ENCODE measurements at places on chromosomes 5 and 9.

GRCh38 chr5:180353980-180354452 is 880 bp upstream of the GFPT2 start:
- DNase-seq = no peak

DNA sequence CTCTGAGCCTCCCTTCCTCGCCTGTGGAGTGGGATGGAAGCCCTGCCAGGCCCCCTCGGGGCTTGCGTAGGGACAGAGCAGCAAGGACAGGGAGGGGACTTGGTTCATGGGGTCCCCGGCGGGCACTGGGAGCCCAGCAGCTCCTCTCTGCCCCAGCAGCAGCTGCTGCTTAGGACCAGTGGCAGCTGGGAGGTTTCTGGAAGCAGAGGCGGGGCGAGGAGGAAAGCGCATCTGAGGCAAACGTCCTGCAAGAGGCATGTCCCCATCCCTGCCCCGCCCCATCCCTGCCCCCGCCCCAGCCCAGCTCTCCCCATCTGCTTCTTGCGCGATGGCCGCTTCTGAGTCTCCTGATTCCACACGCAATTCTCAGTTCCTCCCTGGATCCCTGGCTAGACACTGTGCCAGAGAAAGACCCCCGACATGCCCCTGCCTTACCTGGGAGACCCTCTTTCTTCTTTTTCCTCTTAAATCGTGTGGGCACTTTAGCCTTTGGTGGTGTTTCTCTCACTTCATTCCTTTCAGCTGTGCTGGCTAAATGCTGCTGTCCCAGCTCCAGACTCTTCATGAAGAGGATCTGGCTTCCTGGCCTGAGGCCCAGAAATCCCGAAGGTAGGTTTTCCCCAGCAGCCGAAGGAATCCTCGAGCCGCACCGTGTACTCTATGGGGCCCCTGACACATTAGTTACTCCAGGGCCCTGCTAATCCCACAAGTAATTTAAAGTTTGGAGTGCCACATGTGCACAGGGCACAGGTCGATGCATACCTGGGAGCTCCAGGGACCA is 4.4 kb upstream of the OR2S2 start:
- DNase-seq = no peak

GRCh38 chr5:67363963-67364362 is 167.4 kb upstream of the CD180 start:
- no peak for DNase-seq

DNA sequence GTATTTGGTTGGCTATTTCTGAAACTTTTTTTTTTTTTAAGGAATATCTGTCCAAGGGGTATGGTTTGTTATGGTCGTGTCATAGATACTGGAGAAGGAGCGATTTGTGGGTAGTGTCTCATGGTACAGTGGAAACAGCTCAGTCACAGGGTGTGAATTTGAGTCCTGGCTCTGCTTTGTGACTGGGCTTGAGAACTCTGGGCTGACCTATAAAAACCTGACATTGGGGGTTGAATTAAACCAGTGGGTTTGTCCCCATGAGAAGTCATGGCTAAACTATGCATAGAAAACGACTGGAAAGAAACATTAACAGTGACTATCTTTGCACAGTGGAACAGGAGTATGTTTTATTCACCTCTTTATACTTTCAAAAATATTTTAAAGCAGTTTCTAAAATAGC is 54.7 kb downstream of the MACROH2A1 start:
- DNase-seq = no peak

GRCh38 chr9:136935651-136936050 is 8.9 kb downstream of the FBXW5 start:
- no peak for DNase-seq

GRCh38 chr5:96772111-96772510 is 35.6 kb downstream of the ERAP1 start:
- DNase-seq = no peak

DNA sequence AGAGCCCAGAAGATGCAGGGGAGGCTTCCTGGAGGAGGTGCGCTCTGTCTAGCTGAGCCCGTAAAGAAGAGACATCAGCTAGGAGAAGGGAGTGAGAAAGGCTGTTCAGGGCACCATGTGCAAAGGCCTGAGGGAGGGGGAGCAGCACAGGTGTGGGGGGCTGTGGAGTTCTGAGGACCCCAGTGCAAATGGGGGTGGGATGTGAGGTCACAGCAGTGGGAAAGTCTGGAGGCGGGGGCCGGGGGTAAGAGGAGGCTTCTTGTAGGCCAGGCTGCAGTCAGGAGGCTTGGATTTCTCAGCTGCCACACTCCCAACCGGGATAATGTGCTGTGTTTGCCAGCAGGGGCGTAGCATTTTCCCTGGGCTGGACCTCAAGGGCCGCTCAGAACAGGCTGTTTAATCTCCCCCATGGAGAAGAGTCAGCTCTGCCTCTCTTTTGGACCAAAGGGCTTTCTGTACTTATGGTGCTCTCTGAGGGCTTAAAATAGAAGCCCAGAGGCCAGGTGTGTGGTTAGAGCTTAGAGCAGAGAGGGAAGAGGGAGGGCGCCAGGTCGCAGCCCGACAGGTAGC is 5.7 kb downstream of the NEURL1B start:
- no peak for DNase-seq

DNA sequence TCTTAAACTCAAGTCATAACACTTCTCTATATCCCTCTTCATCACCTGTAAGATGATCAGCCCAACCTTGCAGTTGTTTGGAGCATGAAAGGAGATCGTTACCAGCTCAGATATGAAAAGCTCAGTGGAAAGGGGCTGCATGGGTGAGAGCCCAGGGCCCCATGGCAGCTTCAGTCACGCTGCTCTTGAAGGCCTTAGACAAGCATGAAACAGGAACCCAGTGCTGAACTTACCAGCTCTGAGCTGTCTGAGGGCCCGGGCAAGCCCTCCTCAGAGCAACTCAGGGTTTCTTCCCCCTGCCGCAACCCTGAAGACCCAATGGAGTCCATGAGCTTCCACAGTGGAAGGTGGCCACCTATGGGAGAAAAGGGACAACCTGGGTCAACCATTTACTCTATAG is 3.3 kb downstream of the HK3 start:
- no peak for DNase-seq

DNA sequence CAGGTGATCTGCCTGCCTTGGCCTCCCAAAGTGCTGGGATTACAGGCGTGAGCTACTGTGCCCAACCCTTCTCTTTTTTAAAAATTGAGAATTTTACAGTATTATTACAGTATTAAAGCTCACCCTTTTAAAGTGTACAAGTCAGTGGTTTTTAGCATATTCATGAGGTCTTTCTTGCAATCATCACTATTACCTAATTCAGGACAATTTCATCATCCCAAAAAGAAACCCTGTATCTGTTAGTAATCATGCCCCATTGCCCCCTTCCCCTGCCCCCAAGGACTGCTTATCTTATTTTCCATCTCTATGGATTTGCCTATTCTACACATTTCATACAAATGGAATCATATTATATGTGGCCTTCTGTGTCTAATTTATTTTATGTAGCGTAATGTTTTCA is 22.6 kb upstream of the MEGF9 start:
- DNase-seq = no peak

GRCh38 chr5:131217791-131218190 is 46.1 kb upstream of the CDC42SE2 start:
- no peak for DNase-seq

DNA sequence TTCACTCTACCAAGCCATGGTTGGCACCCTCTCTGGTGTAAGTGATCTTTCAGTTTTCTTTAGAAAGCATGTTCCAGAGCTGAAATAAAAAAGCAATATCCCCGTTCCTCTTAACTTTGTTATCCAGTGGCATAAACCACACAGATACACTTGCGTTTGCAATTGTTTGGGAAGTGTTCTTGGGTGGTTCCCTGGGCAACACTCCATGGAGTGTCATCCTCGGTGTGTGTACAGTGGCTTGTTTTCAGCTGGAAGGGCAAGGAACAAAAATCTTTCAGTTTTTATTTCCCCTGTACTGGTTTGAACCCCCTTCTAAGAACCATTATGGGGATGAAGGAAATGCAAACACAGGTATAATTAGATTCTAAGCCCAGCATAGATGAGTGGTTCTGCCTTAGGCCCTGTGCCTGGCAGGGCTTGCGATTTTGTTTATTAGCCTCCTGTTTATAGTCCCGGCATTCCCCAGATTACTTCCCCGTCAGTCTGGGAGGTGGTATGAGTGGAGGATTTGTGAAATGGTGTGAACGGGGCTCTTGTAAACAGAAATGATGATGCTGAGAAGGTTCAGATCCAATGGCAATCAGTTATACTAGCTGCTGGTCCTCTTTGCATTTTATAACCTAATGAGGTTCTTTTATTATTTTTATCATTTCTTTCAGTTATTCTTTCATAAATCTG is 76.0 kb upstream of the CD180 start:
- no peak for DNase-seq

DNA sequence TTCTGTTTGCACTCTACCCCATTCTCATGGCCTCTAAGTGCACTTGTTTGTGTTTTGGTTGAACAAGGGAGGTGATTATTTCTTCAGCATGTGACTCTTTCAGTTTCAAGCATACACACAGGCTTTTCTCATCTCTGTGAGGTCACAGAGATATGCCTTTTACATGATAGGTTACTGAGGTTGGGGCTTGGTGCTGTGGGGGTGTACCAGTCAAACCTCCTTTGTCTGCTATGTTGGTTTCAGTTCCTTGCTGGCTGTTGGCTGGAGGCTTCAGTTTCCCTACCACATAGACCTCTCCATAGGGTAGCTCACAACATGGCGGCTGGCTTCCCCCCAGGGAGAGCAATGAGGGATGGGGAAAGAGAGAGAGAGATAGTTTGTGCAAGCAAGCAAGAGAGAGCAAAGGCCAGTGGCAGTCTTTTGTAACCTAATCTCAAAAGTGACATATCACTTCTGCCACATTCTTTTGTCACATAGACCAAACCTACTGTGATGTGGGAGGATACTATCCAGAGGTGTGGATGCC is 96.7 kb upstream of the SEMA6A start:
- no peak for DNase-seq

DNA sequence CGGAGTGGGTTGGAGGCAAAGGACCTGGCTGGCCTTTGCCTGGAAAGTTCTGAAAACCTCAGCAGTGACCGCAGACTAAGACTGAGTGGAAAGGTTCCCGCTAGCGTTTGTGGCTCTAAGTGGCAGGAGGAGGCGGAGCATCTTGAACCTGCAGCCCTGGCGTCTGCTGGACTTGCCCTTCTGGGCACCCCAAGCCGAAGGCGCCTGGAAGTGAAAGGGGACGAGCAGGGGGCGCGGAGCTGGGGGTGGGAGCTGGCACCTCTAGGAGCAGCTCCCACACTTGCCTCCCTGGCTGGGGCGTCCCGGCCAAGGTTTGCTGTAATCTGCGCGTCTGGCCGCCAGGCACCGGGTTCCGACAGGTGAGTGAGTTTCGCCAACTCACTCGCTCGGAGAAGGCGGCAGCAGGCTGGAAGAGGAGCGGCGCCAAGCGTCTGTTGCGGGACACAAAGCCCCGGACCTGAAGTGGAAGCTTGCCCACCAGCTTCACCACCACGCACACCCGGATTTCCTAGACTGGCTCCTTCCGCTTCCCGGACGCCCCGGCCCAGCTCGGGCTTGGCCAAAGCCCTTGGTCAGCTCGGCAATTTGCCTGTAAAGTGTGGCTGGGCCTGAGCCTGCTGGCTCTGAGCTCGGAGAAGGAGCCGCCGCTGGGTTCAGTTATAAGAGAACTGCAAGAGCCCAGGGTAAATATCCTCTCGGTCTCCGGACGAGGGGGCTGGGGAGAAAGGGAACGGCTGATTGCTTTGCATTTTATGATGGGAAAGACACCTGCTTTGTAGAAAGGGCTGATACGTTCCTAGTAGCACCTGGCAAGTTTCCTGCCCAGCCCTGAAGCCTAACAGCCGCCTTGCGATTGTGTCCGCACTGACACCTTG is at the start of gene GNA14:
TSS of gene GNA14 (minus strand) at position 89 of the 875 bp plus-strand sequence. CDS start 529 bp downstream, outside the sequence.
- DNase-seq = no peak

DNA sequence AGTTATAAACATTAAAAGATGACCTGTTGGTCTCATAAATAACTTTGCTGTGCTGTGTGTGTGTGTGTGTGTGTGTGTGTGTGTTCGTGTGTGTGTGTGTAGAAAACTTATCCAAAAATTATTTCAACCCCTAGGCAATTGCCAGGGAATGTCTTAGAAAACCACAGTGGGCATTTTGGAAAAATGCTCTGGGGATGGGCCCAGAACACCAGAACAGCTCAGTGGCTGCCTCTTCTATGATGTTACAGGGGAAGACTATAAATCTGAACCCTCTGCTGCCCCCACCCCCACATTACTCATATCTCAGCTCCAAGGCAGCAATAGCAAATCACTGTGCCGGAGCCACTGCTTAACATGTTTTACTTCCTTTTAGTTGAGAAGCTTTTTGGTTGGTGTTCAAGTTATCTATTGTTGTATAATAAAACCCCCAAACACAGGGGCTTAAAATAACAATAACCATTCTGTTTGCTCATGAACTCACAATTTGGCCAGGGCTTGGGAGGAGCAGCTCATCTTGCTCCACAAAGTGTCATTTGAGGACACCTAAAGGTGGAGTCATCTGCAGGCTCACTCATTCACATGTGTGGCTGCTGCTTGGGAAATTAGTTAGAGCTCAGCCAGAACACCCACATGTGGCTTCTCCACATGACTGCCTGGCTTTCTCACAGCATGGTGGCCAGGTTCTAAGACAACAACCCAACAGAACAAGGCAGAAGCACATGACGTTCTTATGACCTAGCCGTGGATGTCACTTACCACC is 40.4 kb downstream of the ACTBL2 start:
- DNase-seq = no peak

DNA sequence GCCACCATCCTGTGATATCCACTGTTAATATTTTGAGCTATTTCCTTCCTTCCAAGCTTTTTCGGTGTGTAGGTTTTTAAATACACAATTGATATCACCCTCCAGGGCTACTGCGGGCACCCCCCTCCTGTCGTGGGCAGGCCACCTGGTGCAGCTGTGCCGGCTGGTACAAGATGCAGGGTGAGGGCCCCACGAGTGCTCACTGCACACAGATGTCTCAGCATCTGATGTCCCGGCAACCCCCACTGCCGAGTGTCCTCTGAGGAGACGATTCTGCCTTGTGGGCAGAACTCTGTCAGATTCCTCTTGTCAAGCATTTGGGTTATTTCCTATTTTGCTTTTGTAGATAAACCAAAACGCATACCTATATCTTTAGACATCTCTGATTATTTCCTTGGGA is 25.1 kb downstream of the CACNA1B start:
- no peak for DNase-seq

- DNase-seq = no peak
Measured at GRCh38 chr5:179294891-179295777, 50.1 kb downstream of the ADAMTS2 start.

- DNase-seq = no peak
Measured at GRCh38 chr5:158273035-158273434, 414.1 kb upstream of the CLINT1 start.

DNA sequence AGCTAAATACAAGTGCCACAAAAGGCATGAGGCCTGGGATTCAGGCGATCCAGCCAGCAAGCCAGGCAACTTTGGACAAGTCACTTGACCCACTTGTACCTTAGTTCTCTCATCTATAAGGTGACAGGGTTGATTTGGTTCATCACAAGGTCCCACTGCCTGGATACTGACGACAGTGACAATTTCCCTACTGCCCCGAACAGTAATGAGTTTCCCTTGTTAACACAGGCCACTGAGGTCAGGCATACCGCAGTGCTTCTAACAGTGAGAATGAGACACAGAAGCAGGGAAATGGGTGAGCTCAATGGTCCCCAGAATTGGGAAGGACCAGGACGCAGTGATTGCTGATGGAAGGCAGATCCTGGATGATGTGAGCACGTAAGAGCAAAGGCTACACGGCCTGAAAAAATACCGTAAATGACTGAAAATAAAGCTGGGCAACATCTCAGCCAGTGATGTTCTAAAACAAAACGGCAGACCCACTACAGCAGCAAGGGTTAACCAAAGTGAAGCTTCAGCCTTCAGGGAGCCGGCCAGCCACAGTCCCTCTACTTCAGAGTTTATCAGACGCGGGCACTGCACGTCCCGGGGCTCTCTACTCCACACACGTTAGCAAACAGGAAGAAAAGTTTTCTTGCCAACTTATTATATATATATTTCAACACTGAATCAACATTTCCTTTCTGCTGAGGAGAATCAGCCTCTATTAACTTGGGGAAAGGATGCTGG is 846 bp downstream of the MGAT1 start:
- no peak for DNase-seq
